ENCODE measurements at places on chromosomes 5 and 9.

- H3K27ac ChIP-seq: no peak overlapping the region
- no peak for DNase-seq
- H3K4me3 ChIP-seq: no peak overlapping the region
- H3K27me3 ChIP-seq: no peaks in the 10 kb centered on the region
- no peaks in the 10 kb centered on the region for H3K36me3 ChIP-seq
These were observed 132.1 kb downstream of the CDH18 start for GRCh38 chr5:19855931-19856330.

DNA sequence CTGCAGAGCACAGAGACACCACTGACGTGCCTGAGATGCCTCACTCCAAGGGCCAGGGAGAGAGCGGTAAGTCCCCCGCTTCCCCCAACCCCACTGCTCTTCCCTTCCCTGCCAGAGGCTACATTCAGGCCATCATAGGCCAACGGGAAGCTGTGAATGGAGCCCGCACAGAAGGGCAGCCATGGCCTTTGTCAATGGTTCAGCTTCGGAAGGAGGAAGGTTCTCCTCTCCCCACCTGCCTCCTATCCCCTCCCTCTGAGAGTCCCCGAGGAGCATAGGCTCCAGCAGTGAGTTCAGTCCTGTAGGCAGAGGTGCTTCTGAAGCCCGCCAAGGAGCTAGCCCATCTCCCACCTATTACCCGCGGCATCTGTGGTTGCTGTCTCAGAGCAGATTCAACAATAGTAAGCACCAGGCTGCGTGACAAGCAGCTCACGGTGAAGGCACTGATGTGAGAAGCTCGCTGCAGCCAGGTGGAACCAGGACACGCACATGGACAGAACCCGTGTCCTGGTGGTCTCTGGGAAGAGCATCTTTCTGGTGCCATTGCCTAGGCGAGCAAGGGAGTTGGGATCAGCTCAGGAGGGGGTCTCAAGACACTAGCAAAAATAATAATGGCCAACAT, 15.9 kb downstream of the QRFP start:
- H3K27ac ChIP-seq: no peak overlapping the region
- no peak overlapping the region for H3K4me3 ChIP-seq
- H3K27me3 ChIP-seq: no peaks in the 10 kb centered on the region

GRCh38 chr5:57988813-57989212, 471.1 kb downstream of the PLK2 start:
- H3K27ac ChIP-seq: no peak overlapping the region
- DNase-seq: no peak
- H3K4me3 ChIP-seq: no peak overlapping the region

- H3K4me3 ChIP-seq: no peak overlapping the region
- peaks cover 90% of the 10 kb centered on the region for H3K4me1 ChIP-seq
- H3K36me3 ChIP-seq: no peaks in the 10 kb centered on the region
- no peaks in the 10 kb centered on the region for H3K27me3 ChIP-seq
- no peak for DNase-seq
These were observed 15.3 kb downstream of the ABCA1 start for GRCh38 chr9:104912606-104913005.

DNA sequence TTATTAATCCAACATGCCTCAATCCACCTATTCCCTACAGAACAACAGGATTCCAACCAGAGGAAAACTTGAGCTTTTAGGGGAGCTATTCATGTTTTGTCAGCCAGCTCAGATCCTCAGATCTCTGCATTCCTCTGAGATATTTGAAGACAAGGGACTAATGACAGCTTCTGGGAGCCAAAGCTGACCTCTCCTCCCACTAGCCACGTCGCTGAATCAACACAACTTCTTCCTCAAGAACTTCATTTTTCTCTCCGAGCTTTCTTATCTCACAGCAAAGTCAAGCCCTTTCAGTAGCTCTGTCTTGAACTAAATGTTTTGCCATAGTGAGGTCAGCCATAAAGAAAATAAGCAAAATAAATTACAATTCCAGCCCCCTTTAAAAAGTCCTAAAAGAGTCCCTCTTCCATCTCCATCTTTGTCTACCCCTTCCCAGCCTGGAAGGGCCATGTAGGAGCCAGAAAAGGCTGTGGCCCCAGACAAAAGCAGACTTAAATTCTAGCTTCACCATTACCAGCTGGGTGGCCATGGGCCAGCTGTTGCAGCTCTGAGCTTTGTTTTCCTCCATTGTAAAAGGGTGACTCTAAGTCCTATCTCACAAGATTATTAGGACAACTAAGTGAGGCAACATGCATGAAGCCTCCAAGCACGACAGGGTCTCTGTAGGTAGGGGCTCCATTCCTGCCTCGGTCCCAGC, 65.0 kb downstream of the HSD17B3 start:
- DNase-seq: no peak

DNA sequence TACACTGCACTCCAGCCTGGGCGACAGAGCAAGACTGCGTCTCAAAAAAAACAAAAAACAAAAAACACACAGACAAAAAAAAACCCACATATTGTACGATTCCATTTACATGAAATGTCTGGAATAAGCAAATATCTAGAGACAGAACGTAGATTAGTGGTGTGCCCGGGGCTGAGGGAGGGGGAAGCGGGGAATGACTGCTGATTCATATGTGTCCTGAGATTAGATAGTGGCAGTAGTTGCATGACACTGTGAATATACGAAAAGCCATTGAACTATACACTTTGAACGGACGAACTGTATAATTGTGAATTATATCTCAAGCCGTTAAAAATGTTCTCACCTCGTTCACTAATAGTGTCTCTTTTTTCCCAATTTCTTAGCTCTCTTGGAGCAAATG, 23.9 kb downstream of the FGF1 start:
- DNase-seq: no peak
- H3K4me3 ChIP-seq: no peak overlapping the region
- H3K36me3 ChIP-seq: no peaks in the 10 kb centered on the region
- no peaks in the 10 kb centered on the region for H3K4me1 ChIP-seq
- no peaks in the 10 kb centered on the region for H3K27me3 ChIP-seq
- no peak overlapping the region for H3K27ac ChIP-seq

DNA sequence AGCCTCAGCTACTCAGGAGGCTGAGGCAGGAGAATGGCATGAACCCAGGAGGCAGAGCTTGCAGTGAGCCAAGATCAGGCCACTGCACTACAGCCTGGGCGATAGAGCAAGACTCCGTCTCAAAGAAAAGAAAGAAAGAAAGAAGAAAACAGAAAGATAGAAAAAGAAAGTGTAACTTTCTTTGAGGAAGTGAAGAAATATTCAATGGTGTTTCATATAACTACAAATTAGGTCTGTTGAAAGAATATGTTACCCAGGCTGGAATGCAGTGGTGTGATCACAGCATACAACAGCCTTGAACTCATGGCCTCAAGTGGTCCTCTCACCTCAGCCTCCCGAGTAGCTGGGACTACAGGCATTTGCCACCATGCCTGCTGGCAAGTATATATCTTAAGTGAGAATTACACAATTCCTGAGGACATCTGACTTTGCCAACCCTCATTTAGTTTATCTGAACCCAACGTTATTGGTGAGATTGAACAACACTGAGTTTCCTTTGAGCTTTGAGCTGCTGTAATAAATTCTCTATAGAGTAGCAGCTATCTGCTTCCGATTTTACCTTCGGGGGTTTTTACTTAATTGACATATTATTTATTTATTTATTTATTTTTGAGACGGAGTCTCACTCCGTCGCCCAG, 2.0 kb upstream of the FAF2 start:
- H3K36me3 ChIP-seq: no peaks in the 10 kb centered on the region
- DNase-seq: no peak
- no peak overlapping the region for H3K4me3 ChIP-seq
- H3K27ac ChIP-seq: no peak overlapping the region
- H3K27me3 ChIP-seq: no peaks in the 10 kb centered on the region

- H3K27ac ChIP-seq: no peak overlapping the region
- H3K27me3 ChIP-seq: no peaks in the 10 kb centered on the region
- H3K4me3 ChIP-seq: no peak overlapping the region
- no peak for DNase-seq
- no peaks in the 10 kb centered on the region for H3K36me3 ChIP-seq
These were observed 76.1 kb downstream of the G3BP1 start for GRCh38 chr5:151847871-151848270.

- H3K27ac ChIP-seq: no peak overlapping the region
- no peaks in the 10 kb centered on the region for H3K4me1 ChIP-seq
- H3K36me3 ChIP-seq: no peaks in the 10 kb centered on the region
- DNase-seq: no peak
- no peak overlapping the region for H3K4me3 ChIP-seq
- no peaks in the 10 kb centered on the region for H3K27me3 ChIP-seq
These were observed 107.3 kb upstream of the DPYSL3 start for GRCh38 chr5:147617191-147617606.

- no peak for DNase-seq
- no peaks in the 10 kb centered on the region for H3K4me1 ChIP-seq
- no peak overlapping the region for H3K4me3 ChIP-seq
- no peak overlapping the region for H3K27ac ChIP-seq
These were observed 156.0 kb upstream of the MAST4 start for GRCh38 chr5:66440202-66440680.

- H3K4me3 ChIP-seq: no peak overlapping the region
- H3K27ac ChIP-seq: no peak overlapping the region
These were observed 183.9 kb downstream of the LRRC70 start for GRCh38 chr5:62762503-62762902.

DNA sequence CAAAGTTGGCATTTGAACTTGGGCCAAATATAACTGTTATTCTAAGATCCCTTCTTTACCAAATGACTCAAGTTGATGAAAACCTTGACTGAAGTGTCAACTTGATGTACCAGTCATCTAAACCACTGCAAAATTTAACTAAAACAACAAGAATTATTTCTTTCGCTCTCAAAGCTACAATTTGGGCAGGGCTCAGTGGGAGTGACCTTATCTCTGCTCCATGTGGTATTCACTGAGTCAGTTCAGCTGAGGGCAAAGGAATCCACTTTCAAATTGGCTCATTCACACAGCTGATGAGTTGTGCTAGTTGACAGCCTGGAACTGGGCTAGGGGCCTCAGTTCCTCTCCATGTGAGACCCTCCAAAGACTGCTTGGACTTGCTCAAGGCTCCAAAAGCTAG, 166.3 kb downstream of the RORB start:
- DNase-seq: no peak
- H3K4me3 ChIP-seq: no peak overlapping the region
- no peaks in the 10 kb centered on the region for H3K27me3 ChIP-seq
- H3K36me3 ChIP-seq: no peaks in the 10 kb centered on the region

DNA sequence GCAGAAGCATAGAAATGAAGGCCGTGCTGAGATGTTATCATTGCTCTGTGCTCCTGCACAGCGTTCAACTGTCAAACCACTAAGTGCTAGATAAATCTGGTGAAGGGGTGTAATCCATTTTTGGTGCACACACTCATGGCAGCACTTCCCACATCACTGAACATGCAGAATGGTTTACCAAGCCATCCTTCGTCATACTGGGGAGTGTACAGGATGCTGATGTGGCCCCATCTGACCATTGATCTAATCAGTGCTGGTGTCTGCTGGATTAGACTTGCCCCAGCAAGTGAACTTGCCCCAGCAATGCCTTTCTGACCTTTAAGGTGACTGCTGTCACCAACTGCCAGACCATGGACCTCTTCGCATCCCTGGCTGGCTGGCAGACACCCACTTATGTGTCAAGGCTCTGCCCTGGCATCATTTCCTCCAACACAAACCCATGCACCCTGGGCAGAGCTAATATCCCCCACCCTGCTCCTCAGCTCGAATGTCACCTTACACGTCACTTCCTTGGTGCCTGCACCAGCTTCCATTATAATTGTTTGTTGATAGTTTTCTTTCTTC, 4.2 kb upstream of the SEMA4D start:
- H3K27ac ChIP-seq: no peak overlapping the region
- H3K27me3 ChIP-seq: no peaks in the 10 kb centered on the region
- no peaks in the 10 kb centered on the region for H3K36me3 ChIP-seq
- H3K4me3 ChIP-seq: no peak overlapping the region

Measured in psoas muscle (tissue), 8 donors.